ENCODE measurements at places on chromosomes 4 and X.

- DNase-seq: no peak
Observed at GRCh38 chr4:105276361-105277104, 129.9 kb downstream of the TET2 start.

- DNase-seq: no peak
Observed at GRCh38 chr4:2827874-2828751, 15.5 kb upstream of the ADD1 start.

GRCh38 chr4:125517831-125518230, 203.1 kb downstream of the FAT4 start:
- no peak for DNase-seq

- DNase-seq: no peak
Observed at GRCh38 chrX:149284616-149285015, 220.5 kb downstream of the IDS start.

GRCh38 chr4:118772081-118772766, 63.7 kb downstream of the SEC24D start:
- DNase-seq: no peak

- DNase-seq: no peak
Observed at GRCh38 chrX:105468741-105469140, 248.2 kb upstream of the TEX13A start.

GRCh38 chr4:155593793-155594192, 72.9 kb upstream of the GUCY1A1 start:
- no peak for DNase-seq

DNA sequence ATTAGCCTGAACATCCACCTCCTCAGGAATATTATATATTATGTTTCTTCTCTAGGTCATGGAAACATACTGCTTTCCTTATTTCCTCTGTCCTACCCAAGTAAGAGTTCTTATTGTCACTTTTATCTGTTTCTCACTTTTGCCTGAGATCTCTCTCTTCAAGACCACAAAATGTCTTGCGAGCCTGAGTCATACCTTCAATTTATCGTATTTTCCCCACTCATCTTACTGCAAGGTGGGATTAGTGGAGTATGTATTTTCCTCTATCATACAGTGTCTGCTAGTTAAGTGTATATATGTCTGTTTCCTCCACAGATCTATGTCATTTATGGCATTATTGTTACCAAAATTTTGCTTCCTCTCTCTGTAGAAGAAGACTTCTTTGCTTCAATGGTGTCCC, 124.5 kb downstream of the EIF4E start:
- no peak for DNase-seq

DNA sequence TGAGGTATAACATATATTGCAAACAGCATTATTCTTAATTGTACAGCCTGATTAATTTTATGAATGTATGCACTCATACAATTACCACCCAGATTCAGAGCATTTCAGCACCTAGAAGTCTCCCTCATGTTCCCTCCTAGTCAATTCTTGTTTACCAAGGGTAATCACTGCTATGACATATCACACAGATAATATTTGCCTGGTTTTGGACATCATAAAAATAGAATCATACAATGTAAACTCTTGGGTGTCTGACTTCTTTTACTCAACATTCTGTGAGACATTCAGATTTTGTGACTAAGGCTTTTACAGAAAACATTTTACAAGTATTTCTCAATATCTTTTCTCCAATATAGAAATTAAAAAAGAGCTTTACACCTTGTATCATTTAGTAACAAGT, 66.9 kb downstream of the PTPN13 start:
- DNase-seq: no peak

DNA sequence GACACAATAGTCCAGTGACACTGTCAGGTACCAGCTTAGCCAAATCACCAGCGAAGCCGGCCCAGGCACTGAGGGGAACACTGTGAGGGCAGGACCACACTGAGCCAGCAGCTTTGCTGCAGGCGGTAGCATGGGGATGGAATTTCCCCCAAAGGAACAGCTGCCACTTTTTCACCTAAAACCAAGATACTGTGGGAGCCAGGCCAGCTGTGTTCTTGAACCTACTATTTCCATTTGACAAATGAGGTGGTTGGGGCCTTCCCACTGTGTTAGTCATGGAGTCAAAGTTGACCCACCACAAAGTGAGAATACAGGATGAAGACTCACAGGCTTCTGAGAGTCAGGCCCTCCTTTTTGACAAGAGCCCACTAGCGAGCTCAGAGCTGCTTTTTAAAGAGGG, 70.7 kb upstream of the SH3RF1 start:
- DNase-seq: no peak

DNA sequence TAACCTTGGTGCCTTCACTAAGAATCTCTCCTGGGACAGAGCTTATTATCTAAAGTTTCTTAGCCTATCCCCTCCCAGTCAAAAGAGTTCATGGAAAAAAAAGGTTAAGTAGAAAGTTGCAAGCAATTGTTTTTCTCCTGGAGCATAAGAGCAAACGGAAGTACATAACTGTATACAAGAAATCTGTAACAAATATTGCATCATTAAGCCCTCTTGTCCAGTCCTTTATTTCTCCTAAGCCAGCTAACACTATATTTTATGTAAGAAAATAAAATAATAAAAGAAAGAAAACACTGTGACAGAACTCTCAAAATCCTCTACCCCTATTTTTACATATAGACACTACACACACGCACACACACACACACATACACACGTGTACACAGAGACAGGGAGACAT, 255.3 kb downstream of the NAF1 start:
- DNase-seq: no peak

DNA sequence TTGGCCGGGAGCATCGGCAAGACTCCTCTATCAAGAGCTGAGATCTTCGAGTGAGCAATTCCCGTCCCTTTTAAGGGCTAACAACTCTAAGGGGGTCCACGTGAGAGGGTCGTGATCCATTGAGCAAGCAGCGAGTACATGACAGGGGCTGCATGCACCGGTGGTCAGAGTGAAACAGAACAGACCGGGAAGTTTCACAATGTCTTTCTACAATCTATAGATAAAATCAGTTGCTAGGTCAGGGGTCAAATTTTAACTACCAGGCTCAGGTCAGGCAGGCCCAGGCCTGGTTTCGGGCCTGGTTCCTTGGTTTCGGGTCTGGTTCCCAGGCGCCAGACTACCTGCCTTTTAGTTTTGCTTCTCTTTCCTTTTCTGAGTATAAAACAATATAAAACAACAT, 160.1 kb downstream of the PTCHD1 start:
- DNase-seq: no peak

DNA sequence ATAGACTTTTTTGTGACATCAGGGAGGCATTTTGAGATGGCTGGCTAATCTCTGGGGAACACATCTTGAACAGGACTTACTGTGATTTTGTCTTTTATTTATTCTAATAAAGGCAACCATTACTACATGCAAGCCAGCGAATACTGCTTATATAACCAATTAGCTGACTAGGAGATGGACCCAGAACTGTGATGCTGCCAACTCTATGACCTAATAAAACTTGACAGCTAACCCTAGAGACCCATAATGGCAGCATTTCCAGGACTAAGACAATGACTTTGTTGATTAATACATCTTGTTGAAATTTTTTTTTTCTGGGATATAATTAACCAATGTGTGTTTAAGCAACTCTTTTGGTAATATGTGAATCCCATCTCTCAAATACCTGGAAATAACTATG, 584.6 kb downstream of the PRR32 start:
- no peak for DNase-seq

GRCh38 chr4:127957105-127957504, 7.9 kb downstream of the MFSD8 start:
- DNase-seq: no peak

DNA sequence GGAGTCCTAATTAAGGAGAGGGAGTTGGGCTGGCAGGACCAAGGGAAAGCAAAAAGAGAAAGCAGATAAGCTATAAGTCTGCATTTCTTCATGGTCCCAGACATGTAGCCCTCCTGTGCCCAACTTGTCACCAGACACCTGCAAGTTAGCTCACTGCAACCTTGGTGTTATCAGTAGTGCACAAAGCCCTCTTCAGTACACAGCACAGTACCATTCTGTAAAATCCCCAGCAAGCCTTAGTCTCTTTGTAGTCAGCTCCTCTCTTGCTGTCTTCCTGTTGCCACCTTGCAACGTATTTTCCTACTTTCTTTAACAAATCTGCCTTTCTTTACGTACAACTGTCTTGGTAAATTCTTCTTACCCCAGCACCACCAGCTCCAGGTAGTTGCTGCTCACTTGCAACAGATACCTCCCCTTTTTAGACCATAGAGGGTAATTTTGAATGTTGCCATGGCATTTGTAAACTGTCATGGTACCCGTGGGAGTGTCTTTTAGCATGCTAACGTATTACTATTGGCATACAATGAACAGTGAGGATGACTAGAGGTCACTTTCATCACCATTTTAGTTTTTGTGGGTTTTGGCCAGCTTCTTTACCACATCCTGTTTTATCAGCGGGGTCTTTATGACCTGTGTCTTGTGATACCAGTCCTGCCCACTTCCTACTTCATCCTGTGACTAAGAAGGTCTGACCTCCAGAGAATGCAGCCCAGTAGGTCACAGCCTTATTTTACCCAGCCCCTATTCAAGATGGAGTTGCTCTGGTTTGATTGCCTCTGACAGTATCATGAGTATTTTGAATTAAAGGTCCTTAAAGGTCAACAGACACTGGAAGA, 28.3 kb upstream of the AP1S2 start:
- no peak for DNase-seq

GRCh38 chrX:106783716-106784115, 18.8 kb upstream of the TBC1D8B start:
- no peak for DNase-seq

DNA sequence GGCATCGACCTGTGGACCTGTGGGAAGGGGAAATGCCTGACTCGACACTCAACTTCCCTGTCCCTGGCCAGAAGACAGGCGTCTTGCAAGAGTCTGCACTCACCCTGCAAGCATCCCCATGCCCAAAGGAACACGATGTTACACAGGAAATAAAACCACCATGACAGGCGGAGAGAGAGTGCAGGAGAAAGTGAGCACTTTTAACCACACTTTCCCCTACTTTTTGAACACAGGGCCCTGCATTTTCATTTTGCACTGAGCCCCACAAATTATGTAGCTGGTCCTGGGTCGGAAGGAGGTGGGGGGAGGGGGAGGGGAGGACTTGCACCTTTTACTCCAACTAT, 13.8 kb upstream of the MAN2B2 start:
- no peak for DNase-seq

GRCh38 chr4:8840816-8841455, 30.7 kb downstream of the HMX1 start:
- DNase-seq: no peak

- no peak for DNase-seq
Observed at GRCh38 chrX:65928522-65928921, 111.4 kb downstream of the VSIG4 start.

DNA sequence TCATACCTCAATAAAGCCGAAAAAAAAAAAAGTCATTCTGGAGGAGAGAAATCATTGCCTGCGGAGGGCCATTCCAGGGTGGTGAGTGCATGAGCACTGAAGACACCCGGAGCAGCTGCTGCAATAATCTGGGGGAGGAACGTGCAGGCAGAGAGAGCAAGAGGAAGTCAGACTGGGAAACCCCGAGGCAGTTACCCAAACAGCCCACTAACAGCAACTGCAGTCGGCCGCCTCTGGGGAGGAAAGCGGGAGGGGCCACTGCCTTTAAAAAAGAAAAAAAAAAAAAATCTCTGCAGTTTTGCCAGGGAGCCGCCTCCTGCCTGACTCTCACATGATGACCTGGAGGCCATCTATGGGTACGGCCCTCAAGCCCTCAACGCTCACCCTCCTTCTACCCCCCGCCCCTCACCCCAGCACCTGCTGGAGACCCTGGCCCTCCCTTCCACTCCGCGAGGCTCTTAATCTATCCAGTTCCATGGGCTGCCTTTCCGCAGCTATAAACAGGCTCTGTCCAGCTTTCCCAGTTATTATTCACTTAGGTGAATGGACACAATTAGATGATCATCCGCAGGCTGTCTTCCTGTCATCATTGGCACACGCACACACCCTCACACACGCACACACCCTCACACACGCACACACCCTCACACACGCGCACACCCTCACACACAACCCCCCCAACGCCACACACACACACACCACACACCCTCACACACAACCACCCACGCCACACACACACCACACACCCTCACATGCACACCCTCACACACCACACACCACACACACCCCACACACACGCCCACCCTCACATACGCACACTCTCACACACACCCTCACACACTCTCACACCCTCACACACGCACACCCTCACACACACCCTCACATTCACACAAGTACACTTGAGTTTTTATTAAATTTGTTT, 3.4 kb upstream of the AVPR2 start:
- DNase-seq: peak; percentile 65

- DNase-seq: no peak
Observed at GRCh38 chr4:26330946-26331345, 10.1 kb downstream of the RBPJ start.

DNA sequence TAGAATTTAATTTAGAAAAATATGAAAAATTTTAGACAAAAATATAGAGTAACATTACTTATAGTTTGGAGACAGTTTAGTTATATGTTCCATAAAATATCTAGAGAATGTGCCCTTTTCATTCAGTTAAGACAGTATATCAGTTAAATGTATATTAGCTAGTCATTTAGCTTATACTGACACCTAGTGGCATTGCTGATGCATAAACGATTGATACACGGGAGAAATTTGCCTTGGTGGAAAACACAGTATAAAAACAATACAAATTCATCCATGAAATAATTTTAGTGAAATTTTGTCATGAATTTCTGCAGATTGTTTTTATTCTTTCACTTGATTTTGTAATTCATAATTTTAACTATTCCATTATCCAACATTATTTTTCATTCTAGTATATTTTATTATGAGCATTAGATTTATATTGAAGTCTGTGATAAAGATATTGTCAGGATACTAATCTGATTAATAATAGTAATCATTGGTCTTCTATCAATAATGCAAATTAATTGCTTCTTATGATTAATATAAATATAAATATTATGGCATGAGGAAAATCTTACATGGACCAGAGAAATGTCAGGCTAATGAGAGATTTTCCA, 219.0 kb downstream of the TLL1 start:
- no peak for DNase-seq

GRCh38 chrX:20414762-20415445, 148.2 kb upstream of the RPS6KA3 start:
- no peak for DNase-seq

DNA sequence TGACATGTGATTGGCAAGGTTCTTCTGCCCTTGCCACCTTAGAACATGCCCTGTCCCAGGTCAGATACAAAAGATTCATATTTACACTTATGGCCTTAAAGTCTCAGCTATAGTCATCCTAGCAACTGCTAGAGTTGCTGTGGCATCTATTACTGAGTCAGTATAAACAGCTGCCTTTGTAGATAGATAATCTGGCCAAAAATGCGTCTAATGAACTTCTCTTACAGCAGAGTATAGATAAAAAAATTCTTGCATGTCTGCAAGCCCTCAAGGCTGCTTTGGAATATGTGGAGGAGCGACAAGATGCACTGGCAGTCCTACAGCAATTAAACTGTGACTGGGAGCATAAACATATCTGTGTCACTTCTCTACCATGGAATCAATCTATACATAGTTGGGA, 1209.7 kb upstream of the PABPC4L start:
- no peak for DNase-seq

Data from activated CD4-positive, alpha-beta T cell treated with anti-CD3 and anti-CD28 coated beads, Interleukin-2, amount 10 ng/mL, durations not matched to agents 7 days and 5 days (primary cell).